ENCODE measurements at places on chromosomes 11 and 22.

DNA sequence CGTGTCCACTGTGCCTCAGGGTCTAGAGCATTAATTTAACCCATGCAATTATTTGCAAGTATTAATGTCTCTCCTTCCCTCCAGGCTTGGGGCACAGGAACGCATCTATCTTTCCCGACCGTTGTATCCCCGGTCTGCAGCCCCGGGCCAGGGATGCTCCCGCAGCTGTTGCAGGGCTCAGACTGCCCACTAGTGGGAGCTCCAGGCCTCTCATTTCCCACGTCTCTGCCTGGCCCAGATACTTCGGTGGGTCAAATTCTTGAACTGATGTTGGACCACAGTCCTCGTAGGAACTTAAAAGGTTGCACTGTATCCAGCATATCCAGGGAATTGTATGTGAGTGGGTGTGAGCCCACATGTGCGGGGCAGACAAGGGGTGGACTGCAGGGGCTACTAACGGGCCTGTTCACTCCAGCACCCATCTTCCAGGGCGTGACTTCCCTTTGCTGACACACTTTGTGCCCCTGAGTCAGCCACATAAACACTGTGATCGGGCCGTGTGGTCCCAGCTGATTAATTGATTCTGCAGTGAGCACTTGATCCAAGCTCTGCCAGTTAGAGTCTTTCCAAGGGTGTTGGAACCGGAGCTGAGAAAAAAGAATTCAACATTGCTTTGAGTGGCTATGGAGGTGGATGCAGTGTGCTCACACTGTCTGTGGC is 451.3 kb downstream of the TBC1D22A start:
- no peak for DNase-seq

- DNase-seq, result no peak
These were observed 193.9 kb downstream of the SNX19 start for GRCh38 chr11:130722401-130722800.

- DNase-seq, result no peak
These were observed 2254.0 kb downstream of the LRRC4C start for GRCh38 chr11:39205236-39205995.

DNA sequence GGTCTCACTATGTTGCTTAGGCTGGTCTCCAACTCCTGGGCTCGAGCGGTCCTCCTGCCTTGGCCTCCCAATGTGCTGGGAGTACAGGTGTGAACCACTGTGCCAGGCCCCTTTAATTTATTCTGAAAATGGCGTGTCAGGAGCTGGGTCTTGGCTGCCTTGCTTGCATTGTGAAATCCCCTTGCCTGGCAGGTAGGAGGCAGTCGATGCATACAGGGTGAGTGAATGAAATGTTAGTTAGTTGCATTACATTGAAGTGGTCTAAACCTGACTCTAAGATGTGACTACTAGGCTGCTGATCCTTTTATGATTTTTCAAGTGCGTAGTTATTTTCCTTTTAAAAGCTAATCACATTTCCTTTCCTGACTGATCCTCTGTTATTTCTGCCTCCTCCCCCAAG is 42.9 kb downstream of the PARVB start:
- DNase-seq, result no peak

- no peak for DNase-seq
These were observed 191.4 kb downstream of the HIPK3 start for GRCh38 chr11:33448461-33449130.

DNA sequence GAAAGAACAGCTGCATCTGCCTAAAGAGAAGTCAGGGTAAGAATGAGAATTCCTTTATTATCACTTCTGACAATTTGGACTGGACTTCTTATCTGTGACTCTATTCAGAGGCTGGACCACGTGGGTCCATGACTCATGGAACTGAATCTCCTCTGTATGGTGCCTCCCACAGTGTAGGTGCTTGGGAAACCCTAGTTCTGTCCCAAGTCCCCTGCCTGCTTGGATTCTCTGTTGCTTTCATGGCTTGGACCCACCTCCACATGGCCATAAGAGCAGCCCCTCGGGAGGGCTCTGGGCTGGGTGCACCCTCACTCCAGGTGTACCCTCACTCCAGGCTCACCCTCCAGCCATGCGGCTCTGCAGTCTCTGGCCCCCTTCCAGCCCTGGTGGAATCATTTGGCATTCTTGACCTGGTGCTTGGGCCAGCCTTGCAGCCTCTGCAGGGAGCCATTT is 153.4 kb downstream of the CACNA1I start:
- no peak for DNase-seq

GRCh38 chr11:36492724-36493304 is 17.3 kb downstream of the TRAF6 start:
- peak; percentile 27 for DNase-seq

DNA sequence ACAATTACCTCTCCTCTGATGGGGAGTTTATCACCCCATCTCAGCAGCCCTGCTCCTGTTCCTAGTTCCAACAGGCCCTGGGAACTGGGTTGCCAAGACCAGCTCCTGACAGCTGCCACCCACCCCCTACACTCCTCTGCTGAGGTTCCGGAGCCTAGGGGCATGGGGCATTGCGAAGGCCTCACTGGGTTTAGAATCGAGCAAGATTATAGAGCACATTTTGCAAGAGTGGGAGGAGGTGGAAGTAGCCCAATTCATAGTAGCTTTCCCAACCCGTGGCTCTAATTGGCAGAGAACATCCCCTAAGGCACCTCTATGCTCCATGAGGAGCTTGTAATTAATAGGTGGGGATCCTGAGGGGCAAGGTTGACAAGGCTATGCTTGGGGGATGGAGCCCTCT is 23.0 kb downstream of the MYEOV start:
- no peak for DNase-seq

- DNase-seq, result peak; percentile 62
These were observed 191.0 kb downstream of the NAV2 start for GRCh38 chr11:19903620-19904069.

DNA sequence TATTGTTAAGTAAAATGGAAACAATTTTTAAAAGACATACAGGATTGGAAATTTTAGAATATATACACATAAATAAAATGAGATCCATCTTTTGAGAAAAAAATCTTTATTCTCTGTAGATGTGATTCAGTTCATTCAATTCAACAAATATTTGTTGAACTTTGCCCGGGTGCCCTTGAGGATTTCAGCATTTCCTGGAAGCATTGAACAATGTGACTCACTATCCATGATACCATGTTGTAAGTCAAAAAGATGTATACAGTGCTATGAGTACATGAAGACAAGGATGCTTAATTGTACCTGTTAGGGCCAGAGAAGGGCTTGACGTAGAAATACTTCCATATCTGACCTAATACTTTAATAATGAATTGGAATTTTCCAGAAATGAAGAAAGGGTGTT is 353.7 kb downstream of the METTL15 start:
- DNase-seq, result no peak

GRCh38 chr11:12079726-12080556 is 30.4 kb upstream of the MICAL2 start:
- peak; percentile 70 for DNase-seq

GRCh38 chr22:25137577-25138525 is 61.8 kb upstream of the CRYBB3 start:
- DNase-seq, result no peak

- no peak for DNase-seq
These were observed 12.8 kb downstream of the CXCR5 start for GRCh38 chr11:118896472-118896913.

- DNase-seq, result peak; percentile 79
These were observed 4.6 kb upstream of the GALR3 start for GRCh38 chr22:37818409-37819104.

GRCh38 chr22:46009730-46010129 is 32.8 kb upstream of the WNT7B start:
- no peak for DNase-seq

- peak; percentile 51 for DNase-seq
These were observed 475 bp upstream of the AIP start for GRCh38 chr11:67482275-67482826.

GRCh38 chr11:32891657-32892354 is 805 bp upstream of the QSER1 start:
- DNase-seq, result peak; percentile 12

DNA sequence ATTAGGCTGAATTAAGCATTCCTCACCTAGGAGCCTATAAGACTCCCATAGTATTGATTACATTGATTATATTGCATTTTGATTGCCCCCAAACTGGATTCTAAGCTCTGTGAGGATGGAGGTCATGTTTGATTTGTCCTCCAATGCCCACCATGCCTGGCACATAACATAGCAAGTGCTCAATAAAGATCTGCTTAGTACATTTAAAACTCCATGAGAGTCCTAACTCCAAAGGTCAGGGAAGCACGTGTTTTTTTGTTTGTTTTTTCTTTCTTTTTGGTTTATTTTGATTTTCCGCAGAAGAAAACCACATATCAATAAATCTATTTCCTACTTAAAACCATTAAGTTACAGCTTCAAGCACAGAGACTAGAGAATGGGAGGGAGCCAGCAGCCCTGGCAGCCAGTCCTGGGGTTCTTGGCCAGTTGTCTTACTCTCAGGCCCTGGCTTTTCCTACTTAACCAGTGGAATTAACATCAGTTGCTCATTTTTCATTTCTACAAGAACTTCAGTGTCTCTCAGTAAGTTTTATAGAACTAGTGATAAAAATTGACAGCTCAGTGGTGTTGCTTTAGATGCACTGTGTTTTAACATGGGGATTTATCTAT is 429.9 kb upstream of the CCDC90B start:
- DNase-seq, result no peak

DNA sequence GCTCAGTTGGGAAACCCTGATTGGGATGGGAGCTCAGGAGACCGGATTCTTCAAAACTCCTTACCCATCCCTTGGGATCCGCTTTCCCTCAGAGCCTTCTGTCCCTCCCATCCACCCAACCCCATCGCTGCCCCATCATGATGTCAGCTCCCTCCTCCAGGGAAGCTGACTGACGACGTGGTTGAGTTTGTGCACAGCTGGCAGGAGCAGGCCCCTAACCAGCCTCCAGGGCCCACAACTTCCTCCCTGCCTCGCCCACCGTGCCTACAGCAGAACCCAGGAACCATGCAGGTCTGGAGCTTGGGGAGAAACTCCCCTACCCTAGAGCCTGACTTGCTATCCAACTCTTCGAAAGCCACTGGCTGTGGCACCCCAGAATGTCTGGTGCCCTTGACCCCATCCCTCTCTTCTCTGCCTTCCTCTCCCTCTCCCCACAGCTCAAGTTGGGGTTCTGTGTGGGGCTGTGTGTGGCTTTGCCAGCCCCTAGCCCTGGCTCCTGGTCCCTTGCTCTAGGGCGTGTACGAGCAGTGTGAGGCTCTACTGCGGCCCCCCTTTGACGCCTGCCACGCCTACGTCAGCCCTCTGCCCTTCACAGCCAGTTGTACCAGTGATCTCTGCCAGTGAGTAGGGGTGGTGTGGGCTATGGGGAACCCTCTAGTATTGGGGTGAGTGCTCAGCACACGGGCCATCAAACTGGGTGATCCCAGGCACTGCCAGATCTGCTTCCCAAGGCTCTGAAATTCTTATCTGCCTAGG is 11.1 kb downstream of the OTOG start:
- DNase-seq, result no peak

GRCh38 chr11:2086239-2087040 is 52.7 kb downstream of the IGF2 start:
- DNase-seq, result peak; percentile 3

DNA sequence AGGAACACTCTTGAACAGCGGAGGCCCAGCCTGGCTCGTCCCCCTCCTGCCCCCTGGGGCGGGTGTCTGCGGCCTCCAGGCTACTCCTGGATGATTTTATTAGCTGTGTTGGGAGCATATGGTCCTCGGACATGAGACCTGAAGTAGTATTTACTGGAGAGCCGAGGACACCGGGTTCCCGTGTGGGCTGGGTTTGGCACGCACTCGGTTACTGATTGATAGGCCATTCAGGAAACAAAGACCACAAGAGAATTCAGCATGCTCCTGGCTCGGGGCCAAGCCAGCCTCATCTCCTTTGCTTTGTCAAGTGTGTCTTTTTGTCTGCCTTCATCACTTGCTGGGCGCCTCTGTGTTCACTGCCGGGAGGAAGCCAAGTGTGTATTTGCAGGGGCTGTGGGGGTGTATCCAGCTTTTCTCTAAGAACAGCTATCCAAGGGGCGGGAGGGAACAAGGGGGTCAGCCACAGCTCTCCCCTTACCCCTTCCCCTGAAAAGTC is 9.7 kb downstream of the FXYD2 start:
- no peak for DNase-seq

DNA sequence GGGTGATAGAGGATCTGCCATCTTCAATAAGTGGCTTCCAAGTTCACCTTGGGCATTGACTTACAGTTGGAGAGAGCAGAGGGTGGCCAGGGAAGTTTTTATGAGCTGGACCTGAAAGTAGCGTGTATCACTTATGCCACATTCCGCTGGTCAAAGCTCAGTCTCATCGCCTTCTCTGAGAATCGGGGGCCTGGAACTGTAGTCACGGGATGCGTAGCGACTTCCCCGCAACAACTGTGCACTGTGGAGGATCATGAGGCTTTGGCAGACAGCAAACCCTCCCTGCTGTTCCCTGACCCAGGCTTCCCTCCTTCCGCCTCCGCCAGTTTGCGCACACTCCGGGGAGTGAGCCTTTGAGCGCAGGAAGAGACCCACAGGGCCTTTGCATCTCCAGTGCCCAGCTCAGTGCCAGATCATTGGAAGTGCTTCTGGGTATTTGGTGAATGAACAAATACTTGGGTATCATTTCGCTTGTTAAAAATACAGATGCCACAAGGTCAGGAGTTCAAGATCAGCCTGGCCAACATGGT is 95.5 kb downstream of the CEP164 start:
- no peak for DNase-seq

- no peak for DNase-seq
These were observed 3.9 kb upstream of the E2F8 start for GRCh38 chr11:19244621-19245020.

GRCh38 chr11:9264316-9265210 is 587 bp downstream of the DENND5A start:
- peak; percentile 69 for DNase-seq

Measured in AG08396 (cell line).